ENCODE measurements at places on chromosomes 3 and 15.

- DNase-seq: peak; percentile 59
Observed at GRCh38 chr3:107806536-107806935, 283.8 kb downstream of the BBX start.

- DNase-seq: no peak
Observed at GRCh38 chr15:41926185-41927056, 32.6 kb upstream of the SPTBN5 start.

DNA sequence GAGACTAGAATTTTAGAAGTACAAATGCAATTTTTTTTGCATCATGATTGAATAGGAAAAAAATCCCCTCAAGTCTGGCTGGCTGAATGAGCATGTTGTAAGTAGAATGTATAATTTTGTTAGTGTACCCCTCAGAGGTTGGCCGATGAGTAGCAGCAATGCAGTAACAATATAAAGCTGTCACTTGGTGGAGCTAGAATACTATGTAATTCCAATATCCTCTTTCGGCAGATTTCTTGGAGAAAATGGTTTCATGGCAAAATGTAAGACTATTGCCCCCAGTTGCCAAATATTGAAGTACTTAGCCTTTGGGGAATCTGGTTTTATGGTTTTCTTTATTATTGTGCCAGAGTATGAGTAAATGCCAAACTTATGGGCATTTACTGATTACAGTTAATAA, 39.8 kb upstream of the SGO1 start:
- DNase-seq: no peak

GRCh38 chr15:31212326-31213080, 111.0 kb upstream of the TRPM1 start:
- DNase-seq: no peak

GRCh38 chr3:152620395-152620794, 214.5 kb upstream of the P2RY1 start:
- no peak for DNase-seq

DNA sequence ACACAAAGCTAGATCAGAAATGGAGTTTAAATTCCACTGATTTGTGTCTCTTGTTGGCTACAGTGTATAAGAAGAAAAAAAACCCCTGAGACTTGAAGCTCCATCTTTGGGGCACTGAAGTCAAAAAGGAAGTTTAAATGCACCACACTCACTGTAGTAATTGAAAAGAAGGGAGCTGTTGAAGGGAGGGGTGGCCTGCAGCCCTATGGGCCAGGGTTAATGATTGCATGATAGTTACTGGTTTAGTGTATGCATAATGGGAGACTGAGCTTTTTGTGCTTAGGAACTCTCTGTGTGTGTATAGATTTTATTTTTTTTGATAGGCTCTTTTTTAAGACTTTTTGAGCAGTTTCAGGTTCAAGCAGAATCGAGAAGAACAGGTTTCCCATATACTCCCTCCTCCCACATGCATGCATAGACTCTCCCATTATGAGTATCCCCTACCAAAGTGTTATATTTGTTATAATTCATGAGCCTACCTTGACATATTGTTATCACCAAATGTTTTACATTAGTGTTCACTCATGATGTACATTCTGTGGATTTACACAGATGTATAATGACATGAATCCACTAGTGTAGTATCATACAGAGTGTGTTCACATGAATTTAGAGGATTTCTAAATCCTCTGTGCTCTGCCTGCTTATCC, 88.2 kb downstream of the TNFAIP8L3 start:
- no peak for DNase-seq

- no peak for DNase-seq
Observed at GRCh38 chr15:49265911-49266310, 95.9 kb downstream of the GALK2 start.
